Dermis blood vessel endothelial cell (primary cell): ENCODE measurements at places on chromosomes 13 and 19.

GRCh38 chr19:18741124-18742121 lies 49.7 kb downstream of the COMP start:
- peak; percentile 61 for DNase-seq

DNA sequence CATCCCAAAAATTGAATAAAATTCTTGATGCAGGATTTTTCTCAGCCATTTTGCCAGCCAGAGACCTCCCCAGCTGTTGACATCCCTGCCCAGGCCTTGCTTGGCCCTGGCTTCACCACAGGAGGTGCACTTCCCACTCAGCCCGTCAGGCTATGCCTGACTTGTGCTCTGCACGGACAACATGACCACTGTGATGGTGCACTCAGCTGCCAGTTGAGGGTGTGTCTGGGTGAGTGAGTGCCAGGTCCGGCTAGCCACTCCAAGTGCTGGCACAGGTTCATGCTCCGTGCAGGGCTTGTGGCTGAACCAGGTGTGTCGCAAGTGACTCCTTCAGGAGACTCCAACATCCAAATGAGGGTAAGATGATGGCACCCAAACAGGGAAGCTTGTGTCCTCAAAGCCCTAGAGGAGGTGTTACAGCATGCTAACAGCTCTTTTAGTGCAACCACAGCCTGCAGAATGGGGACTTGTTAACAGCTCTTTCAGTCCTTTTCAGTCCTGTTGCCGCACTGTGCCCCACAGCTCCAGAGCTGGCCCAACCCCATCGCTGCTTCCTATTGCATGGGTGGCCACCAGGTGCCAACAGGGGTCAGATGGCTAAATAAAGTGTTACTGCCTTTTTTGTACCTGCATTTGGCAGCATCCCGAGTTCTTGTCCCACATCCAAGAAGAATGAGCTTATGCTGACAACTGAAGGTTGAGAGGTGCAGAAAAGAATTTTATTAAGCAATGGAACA lies 380.7 kb downstream of the SLITRK5 start:
- DNase-seq = no peak

- no peak for DNase-seq
Measured at GRCh38 chr13:59312776-59313175, 851.0 kb downstream of the DIAPH3 start.

- DNase-seq = no peak
Measured at GRCh38 chr13:113449693-113450347, 3.5 kb downstream of the ADPRHL1 start.

DNA sequence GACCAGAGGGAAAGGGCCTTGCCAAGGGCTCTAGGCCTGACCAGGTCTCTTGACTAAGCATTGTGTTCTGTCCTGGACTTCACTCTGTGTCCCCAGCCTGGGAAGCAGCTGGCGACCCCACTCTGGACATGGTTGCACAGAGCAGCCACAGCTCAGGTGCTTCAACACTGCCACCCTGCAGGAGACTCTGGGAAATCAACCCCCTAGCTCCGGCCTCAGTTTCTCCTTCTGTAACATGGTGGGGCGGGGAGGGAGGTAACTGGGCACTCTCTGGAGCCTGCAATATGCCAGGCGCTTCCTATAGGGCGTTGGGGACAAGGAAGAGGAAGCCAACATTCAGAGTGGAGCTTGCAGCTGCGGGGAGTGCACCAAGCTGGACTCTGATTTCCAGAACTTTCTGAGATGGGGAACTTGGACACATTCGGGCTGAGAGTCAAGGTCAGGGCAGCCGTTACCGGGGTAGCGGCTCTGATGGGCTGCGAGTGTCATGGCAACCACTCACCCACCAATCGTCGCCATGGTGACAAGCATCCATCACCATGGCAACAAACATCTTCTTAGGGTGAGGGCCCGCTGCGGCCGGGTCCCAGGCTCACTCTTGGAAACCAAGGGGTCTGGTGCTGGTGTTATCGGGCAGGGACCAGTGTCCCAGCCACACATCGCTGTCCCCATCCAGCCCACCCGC lies 12.8 kb downstream of the F2RL3 start:
- no peak for DNase-seq

DNA sequence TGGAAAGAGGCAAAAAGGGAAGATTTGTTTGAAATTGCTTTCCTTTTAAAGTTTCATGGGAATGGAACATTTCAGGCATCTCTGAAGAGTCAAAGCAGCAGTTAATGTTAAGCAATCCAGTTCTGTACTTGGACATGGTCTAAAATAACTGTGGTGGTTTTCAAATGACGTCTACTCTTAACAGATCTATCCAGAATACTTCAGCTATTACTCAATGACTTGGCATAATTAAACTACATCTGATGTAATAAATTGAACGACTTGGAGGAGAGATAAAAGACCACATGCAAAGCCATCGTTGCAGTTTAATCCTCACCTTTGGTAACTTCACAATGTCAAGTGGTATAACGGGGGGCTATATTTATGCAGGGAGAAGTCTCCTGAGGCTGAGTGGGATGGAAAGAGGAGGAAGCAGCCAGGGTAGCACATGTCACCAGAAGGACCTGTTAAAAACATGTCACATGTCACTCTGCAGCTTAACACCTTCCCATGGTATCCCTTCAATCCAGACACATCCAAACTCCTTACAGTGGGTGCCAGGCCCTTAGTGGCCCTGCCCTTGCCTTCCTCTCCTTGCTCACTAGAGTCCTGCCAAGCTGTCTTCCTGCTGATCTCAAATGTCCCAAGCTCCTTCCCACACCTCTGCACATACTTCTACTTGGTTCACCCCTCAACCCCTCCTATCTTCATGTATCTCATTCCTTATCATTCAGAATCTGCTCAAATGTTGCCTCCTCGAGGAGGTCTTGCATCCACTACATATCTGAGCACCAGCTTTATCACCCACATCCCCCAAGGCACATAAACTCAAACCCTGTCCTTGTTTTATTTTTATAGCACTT lies 327.8 kb downstream of the SUCLA2 start:
- DNase-seq = no peak

- no peak for DNase-seq
Measured at GRCh38 chr13:75071796-75072195, 410.2 kb downstream of the TBC1D4 start.

DNA sequence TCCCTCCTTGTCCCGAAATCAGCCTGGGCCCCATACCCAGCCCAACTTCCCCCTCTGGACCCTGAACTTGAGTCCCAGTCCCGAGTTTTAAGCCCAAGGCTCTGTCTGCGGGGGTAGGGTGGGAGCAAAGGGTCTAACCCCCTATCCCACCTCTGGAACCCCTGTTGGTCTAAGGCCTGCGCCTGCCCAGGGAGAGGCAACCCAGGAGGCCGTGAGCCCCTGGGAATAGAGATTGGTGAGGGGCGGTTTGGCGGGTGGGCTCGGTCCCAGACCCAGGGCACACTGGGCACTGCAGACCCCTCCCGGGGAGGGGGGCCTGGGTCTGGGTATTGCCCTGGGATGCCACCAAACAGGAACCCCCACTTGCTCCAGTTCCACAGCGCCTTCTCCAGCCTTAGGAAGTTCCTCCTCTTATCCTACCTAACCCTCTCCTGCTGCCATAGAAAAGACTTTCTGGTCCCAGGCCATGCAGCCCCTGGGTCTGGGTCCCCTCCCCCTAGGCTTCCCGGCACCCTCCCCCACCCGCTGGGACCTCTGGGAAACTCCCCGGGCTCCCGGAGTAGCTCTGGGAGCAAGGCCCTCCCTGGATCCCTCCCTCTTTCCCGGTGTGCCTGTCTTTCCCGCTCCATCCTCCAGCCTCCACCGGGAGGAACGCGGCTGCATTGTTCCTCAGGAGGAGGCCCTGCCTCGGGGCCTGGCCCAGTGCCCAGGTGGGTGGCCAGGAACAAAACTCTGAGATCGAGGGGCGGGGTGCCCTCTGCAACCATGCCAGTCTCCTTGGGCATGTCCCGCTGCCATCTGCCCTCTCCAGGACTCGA lies 33.6 kb upstream of the NANOS3 start:
- DNase-seq = peak; percentile 60

DNA sequence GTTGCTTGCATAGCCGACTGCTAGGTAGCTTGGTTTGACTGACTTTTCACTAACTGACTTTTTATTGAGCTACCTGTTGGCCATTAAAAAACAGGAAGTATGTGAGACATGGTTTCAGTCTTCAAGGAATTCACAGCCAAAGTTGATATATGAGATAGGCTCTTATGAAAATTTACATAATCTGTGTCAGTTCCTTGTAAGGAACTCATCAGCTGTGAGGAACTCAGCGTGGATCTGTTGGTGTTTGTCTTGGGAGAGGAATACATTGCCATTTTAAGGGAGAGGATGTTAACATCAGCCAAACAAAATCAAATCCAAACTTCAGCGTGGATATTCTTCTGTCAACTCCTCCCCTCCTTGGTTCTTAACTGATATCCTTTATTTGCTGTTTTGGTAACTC lies 2.0 kb downstream of the RNF113B start:
- DNase-seq = no peak

- DNase-seq = peak; percentile 47
Measured at GRCh38 chr13:114131583-114132418, 622 bp downstream of the RASA3 start.

- DNase-seq = no peak
Measured at GRCh38 chr13:56687131-56687530, 453.6 kb upstream of the PRR20A start.

- no peak for DNase-seq
Measured at GRCh38 chr19:8473648-8474476, 28.6 kb downstream of the PRAM1 start.

DNA sequence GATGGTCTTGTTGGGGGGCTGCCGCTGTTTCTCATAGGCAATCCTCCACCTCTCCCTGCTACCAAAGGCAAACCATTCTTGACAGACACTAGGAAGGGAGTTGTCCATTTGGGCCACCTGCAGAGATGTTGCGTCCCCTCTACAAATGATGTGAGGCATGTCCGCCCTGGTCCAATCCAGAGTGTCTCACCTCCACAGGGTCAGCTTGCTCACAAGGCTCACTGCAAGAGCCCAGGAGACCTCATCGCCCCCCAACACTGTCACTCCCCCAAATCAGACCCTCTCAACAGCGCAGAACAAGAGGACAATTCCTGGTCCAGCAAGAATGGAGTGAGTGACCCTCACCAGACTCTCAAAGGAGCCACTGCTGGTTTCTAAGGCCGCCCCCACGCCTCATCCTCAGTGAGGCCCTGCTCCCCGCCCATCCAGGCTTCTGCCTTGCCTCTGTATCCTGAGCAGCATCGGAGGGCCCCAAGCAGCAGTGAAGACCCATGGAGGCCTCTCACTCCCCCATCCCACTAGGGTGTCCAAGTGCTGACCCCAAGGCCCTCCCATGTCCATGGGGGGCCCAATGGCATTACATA lies 6.5 kb downstream of the HNRNPL start:
- DNase-seq = no peak

GRCh38 chr19:5941673-5942072 lies 27.6 kb downstream of the CAPS start:
- no peak for DNase-seq

- DNase-seq = peak; percentile 17
Measured at GRCh38 chr19:42409477-42409876, 17.7 kb downstream of the LIPE start.

DNA sequence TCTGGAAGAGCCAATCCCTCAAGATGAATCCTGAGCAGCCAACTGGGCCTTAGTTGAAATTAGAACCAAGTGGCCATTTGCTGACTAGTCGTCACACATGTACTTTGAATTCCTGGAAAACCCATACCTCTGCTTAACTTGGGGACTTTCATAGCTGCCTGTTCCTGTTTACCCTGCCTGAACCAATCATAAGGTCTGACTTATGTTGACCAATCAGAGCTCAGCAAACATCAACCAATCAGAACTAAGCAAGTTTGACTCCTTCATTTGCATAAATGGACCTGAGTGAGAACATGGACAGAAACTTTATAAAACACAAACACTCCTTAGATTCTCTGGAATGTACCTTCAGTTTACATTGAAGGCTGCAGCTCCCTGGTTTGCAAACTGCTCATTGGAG lies 50.8 kb downstream of the LATS2 start:
- no peak for DNase-seq

GRCh38 chr13:26821672-26822071 lies 61.1 kb upstream of the GPR12 start:
- no peak for DNase-seq
